ENCODE measurements at places on chromosomes 6 and 20.
A peak's percentile ranks its signal among the peaks of the same experiment; 100 is the strongest.

GRCh38 chr6:170062915-170063241 is 228.0 kb downstream of the DLL1 start:
- no peak for DNase-seq

DNA sequence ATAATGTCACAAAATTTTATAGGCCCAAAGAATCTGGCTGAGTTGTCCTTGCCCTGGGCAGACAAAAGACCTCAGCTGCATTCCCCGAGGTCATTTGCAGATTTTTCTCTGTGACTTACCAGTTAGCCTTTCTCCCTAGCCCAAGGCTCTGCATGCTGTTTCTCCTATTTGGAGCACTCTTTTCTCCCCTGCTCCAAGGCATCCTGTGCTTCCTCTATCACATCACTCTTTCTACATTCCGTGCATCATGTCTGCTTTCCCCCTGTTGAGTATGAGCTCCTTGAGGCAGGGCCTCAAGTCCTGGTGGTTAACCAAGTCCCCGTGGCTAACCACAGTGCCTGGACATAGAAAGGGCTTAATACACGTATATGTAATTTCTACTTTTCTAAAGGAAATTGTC is 593 bp upstream of the GSTA3 start:
- no peak for DNase-seq

DNA sequence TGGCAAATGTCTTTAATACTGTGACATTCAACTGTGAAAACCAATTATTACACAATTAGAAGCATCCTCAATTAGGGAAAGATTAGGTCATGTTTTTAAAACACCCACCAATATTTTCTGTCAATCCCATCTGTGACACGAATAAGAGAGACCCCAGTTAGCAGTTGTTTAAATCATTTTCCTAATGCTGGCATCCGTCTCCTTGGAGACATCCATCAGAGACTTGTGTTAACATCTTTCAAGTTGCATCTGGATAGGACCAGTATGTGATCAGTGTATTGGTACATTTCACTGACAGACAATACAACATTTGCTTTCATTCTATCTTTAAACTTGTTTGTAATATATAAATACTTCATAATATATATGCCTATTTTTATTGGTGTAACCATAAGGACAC is 420.7 kb upstream of the RNF217 start:
- no peak for DNase-seq

DNA sequence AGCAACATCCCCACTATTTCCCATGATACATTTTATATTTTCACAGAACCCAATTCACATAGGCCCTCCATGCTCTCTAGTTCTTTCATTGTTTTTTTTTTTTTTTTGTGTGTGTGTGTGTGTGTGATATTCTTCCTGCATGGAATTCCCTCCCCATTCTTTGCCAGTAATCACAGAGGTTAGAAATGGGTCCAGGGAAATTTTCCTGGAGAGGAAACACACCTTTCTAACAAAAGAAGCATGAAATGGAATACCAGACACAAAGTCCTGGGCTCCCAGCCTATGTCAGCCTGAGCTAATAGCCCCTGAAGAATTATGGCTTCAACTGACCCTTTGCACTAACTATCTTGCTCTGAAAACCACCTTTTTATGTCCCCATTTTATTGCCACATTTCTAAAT is 194.2 kb upstream of the NT5E start:
- DNase-seq, result no peak

DNA sequence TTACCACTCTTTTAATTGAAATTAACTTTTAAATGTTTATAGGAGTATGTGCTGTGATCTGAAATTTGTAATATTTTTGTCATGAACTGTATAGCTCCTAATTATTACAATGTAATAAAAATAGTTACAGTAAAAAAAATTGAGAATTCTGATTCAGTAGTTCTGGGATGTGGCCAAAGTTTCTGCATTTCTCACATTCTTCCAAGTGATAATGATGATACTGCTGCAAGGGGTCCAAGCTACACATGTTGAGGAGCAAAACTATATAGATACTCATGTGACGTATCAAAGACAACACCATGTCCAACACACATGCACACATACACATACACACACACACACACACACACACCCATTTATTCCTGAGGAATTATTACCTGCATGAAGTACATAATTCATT is 71.0 kb upstream of the FAM83B start:
- no peak for DNase-seq

GRCh38 chr6:30062471-30063178 is 1.6 kb downstream of the POLR1H start:
- no peak for DNase-seq

- peak; percentile 8 for DNase-seq
Measured at GRCh38 chr6:95923518-95923917, 92.3 kb upstream of the FUT9 start.

DNA sequence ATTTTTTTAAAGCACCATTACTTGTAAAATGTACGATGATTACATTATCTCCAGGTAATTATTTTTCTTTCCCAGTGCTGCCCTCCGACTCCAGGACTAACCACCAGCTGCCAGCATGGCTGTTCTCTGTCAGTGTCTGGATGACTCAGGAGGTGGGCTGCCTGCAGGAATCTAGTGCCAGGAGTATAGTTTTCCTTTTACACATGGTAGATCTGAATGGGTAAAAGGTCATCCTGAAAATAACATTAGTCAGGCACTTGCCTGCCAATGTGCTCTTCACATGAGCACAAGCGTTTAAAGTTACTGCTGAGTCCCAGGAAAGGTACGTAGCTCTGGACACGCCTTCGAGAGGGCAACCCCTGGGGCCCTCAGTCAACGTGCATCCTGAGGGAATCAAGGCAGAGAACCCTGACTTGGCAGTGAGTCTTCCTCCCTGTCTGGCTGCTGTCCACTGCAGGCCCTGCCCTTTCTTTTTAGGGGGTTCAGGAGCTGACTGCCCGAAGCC is 2.4 kb downstream of the DYNLT1 start:
- peak; percentile 84 for DNase-seq

- DNase-seq, result no peak
Measured at GRCh38 chr20:12659942-12660341, 348.8 kb upstream of the SPTLC3 start.

DNA sequence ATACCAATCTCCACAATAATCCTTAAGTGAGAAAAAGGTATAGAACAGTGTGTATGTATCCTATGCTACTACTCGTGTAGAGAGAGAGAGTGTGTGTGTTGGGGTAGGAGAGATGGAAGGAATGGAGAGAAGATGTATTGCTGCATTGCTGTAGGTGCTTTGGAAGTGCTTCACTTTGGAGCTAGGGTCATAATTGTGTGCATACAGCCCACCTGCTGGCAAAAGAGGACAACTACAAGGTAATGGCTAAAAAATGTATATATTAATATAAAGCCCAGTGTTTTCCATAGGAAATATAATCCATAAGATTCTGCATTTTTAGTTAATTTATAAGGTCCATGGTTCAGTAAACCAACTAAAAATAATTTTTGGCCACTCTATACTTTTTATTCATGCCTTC is 36.1 kb downstream of the SERAC1 start:
- peak; percentile 39 for DNase-seq

- no peak for DNase-seq
Measured at GRCh38 chr20:10984294-10984693, 310.5 kb upstream of the JAG1 start.

GRCh38 chr20:18712131-18712530 is 101.5 kb upstream of the SCP2D1 start:
- no peak for DNase-seq

- DNase-seq, result no peak
Measured at GRCh38 chr6:54107470-54108090, 3.7 kb upstream of the MLIP start.

GRCh38 chr6:116003668-116004067 is 57.0 kb downstream of the FRK start:
- DNase-seq, result no peak

GRCh38 chr6:110524305-110524704 is 47.9 kb upstream of the SLC22A16 start:
- no peak for DNase-seq

DNA sequence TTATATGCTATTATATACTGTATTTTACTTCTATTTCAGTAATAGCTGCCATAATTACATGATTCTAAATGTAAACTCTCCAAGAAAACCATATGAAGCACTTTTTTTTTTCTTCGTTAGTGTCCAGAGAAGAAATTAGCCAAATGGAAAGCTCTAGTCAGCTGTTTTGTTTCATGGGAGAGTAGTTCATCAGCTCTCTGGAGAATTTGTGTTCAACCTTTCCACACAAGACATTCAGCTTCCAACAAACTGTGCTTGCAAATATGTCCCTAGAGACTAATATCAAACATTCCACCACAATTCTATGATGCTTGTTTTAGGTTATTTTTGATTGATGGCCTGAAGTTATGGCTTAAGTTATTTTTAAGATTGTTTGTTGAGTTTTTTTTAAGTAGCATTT is 19.5 kb downstream of the FHL5 start:
- no peak for DNase-seq

Data from RWPE1 (cell line).